ENCODE measurements at places on chromosomes 4 and X.

DNA sequence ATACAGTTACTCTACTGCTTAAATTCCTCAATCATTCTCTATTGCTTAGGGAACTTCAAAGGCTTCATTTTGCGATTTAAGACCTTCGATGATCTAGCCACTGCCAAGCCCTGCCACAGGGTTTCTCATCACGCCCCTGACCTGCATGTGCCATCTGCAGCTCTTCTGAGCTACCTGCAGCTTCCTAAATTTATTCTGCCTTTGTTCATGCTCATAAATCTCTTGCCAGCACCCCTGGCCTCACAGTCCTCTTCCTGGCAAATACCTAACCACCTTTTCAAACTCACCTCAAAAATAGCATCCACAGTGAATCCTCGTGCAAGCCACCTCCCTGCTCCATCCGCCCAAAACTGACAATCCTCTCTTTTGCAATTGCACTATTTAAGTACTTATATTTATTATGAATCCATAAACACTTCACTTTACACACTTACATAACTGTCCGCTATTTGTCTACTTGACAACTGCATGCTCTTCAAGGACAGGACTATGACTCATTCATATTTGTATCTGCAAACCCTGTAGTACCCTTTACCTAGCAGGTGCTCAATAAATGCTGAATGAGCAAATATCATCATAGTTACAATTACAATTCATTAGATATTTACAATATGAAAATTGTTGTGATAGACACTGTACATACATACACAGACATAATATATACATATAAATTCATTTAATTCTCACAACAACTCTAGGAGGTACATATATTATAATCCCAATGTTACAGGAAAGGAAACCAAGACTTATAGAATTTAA is 280.0 kb upstream of the RASGEF1B start:
- DNase-seq: no peak

- DNase-seq: no peak
These were observed 605.2 kb downstream of the KLHL13 start for GRCh38 chrX:117511379-117511778.

DNA sequence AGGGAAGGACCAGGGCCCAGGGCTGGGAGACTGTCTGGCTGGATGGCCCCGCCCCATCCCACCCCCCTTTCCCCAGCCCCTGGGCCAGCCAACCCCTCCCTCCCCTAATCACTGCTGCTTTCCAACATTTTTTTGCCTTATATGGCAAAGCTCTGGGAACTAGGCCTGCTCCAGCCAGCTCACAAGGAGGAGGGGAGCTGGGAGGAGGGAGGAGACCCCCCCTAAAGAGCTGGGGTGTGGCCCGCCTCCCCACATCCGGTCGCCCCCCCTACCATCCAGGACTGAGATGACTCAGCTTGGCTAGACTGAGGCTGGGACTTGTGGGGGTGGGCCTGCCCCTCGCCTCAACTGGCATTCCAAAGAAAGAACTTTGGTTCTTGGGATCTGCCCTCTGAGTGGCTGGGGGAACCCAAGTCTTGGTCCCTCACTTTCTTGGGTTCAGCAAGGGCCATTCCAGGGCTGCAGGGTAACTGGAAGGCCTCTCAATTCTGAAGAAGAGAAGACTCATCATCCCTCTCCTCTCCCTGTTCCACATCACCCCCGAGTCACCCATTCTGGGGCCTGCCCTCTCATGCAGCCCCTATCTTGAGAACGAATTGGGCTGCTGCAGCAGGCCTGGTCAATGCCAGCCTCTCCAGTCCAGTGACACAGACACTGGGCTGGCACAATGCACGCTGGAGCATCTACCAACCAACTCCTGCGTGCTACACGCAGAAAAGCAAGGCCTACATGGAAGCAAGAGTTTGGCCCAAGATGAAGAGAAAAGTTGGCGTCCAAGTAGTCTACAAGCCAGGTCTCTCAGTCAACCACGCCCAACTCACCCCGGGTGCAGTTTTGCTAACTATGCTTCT is 4.8 kb downstream of the FLNA start:
- DNase-seq: peak; percentile 71

DNA sequence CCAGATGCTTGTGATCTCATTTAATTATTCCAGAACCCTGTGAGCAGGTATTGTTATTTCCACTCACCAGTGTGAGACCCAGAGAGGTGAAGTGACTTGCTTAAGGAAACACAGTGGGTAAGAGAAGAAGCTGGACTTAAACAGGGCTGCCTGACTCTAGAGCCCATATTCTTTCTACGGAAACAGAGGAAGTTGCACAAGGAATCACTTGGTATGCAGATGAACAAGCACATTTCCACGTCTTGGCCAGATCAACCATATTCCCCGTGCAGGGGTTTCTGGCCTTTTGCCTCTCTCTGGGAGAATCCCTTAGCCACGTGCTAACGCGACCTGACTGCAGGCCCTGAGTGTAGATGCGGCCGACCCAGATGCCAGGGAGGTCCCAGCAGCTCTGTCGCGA is 195.5 kb upstream of the ATP6AP2 start:
- DNase-seq: no peak

DNA sequence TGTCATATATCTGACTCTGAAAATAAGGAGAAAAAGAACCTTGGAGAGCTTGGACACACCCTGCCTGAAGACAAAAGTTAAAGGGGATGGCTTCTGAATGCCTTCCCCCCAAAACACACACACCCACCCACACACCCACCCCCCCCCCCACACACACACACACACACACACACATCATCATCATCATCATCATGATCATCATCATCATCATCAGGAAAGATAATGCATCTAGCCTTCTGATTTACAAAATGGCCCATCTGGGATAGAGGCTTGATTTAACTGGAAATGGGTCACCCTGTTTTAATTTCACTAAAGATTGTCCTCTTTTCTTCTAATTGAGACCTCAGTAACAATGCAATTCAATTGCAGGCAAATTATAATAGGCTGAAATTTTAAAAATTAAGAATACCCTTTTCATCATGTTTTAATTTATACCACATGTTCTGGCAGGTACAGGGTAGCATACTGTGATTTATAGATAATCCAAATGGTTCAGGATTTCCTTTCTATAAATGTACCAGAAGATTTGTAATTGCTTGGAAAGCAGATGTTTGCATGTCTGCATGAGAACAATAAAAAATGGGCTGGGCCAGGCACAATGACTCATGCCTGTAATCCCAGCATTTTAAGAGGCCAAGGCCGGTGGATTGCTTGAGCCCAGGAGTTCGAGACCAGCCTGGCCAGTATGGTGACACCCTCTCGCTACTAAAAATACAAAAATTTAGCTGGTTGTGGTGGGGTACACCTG is 56.5 kb downstream of the TRIM2 start:
- no peak for DNase-seq

- no peak for DNase-seq
These were observed 118.3 kb downstream of the DNAAF6 start for GRCh38 chrX:107324493-107325310.

- DNase-seq: no peak
These were observed 39.7 kb upstream of the BMP3 start for GRCh38 chr4:80990851-80991250.

Measured in activated effector memory CD4-positive, alpha-beta T cell treated with Interleukin-2 at 50 U/mL for 16 hours (primary cell).